ENCODE measurements at places on chromosomes 7 and 10. TPM values are rescaled to one million over a fixed set of nuclear protein-coding genes. Genes with fewer than 3 reads are reported as not detected.

FHIP2A gene
- 22.8 TPM for total RNA-seq

ATOH7 gene
- total RNA-seq = not detected

TMEM178B gene
- 2.1 TPM for total RNA-seq

DNA sequence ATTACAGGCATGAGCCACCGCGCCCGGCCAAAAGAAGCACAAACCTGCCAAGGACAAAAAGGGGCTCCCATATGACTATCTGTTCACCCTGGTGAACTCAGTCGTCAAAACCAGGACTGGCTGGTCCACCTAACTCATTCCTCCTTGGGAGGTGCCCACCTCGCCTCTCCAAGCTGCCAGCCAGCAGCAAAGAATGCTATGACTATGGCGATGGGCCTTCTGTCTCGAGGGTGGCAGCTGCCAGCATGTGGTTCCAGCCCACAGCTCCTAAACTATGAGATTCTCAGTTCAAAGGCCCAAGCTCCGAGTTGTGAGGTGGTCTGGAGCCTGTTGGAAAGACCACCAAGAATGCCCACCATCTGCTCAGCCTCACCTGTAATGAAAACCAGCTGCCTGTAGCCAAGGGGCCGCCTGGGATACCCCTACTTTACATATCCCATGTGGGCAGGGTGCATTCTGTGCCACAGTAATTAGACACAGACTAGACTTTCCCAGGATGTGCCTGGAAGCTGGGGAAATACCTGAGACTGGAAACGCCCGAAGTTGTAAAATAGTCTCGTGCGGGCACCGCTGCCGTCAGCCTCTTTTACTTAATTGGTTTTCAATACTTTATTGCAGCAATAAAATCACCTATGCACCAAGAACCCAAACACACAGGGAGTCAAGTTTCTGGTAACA is 71.1 kb downstream of the ZRANB1 start:
- ATAC-seq = no peak

GRCh38 chr10:78260680-78261079 is 227.0 kb downstream of the RPS24 start:
- no peak for ATAC-seq

GRCh38 chr7:2608921-2609411 is 22.8 kb upstream of the TTYH3 start:
- ATAC-seq = peak; percentile 52

DNA sequence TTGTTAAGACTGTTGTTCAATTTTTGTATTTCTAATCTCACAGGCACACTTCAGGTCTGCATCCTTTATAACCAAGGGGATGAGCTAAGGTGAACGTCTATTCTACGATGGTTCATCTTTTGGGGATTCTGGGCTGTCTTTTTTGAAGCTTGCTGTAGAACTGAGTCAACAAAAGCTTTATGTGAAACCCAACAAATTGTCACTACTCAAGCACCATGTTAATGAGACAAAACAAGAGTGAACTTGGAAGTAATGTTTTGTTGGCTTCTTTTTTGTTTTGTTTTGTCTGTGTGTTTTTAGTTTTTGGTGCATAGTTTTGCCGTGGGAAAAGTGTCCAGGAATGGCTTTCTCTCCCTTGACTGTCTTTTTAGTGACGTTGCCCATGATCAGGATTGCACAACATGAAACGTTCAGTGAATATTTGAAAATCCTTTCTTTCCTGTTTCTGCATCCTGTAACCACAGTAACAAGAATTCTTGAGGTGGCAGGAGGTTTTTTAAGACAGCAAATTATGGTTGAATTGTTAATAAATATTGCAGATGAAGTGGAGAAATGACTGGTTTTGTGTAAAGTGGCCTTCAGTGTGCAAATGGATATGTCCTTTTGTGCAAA is 65.6 kb downstream of the WIPF3 start:
- ATAC-seq = no peak

DNA sequence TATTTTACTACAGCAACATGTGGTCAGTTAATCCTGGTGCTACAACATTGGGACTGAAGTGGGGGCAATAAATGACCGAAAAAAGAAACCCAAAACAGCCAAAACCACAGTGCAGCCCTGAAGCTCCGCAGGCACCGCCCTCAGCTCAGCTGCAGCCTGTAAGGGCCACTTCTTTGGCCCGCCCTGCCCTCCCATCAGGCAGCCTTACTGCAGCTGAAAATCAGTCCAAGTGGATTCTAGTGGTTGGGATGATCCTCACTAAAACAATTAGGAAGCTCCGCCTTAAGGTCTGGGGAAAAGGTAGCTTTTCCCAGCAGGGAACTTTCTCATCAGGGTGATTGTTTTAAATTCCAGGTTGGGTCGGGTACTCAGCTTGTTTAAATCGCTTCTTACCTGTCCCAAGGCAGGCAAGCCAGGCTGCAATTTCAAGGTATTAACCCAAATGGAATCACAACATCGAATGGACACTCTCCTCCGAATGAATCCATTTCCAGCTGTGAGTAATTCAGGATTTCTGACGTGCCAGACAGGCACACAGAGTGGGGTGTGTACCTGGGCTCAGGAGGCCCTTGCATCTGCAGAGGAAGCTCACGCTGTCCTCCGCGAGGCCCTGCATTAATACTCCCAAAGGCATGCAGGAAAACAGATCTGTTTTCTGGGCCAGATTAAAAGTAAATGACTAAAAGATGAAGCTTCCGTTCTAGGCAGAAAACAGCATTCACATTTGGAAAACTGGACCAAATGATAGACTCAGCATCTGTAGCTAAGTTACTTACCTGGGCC is 104.3 kb downstream of the CREB5 start:
- ATAC-seq = no peak

DNA sequence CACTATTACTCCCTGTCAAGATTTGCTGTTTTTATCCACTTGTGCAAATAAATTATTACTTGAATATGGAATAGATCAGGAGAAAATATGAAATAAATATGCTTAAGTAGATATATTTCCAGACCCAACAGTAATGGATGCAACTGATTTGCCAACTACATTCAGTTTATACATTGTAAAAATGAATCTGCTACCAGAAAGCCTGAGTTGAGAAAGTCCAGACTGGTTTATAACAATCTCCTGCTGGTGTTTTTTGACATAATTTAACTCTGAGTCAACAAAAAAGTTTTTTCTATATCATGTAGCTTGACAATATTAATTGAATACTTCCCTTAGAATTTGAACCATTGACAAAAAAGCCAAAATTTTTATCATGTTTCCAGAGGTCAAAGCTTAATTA is 265.8 kb upstream of the SEMA3D start:
- no peak for ATAC-seq

- no peak for ATAC-seq
These were observed 410.5 kb downstream of the PAXIP1 start for GRCh38 chr7:154592388-154592787.

DNA sequence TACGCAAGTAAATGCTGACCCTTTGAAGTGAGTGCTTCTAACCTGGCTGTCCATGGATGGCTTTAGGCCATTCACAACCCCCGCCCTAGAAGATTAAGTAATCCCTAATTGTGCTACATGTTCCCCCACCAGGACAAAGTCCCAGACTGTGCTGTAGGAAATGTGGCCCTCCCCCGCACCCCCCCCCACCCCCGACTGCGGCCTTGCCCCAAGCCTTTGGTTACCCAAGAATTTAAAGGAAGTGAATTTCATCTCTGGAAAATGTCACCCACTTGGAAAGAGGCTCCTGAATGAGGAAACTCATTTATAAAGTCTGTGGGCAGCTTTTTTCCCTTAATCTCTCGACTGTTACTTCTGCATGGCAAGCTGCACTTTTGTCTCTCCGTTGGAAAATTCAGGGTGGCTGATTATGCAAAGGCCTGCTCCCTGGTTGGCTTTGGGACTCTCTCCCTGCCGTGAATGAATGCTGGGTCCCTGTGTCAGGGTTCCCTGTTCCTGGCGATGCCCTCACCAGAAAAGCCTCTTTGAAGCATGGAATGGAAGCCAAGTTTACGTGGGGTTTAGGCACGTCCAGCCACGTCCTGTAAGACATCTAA is 31.4 kb upstream of the AQP1 start:
- no peak for ATAC-seq

- ATAC-seq = no peak
These were observed 297.0 kb downstream of the CCDC3 start for GRCh38 chr10:12704488-12704887.

GRCh38 chr7:134567368-134567767 is 18.5 kb downstream of the AKR1B15 start:
- ATAC-seq = no peak

DNA sequence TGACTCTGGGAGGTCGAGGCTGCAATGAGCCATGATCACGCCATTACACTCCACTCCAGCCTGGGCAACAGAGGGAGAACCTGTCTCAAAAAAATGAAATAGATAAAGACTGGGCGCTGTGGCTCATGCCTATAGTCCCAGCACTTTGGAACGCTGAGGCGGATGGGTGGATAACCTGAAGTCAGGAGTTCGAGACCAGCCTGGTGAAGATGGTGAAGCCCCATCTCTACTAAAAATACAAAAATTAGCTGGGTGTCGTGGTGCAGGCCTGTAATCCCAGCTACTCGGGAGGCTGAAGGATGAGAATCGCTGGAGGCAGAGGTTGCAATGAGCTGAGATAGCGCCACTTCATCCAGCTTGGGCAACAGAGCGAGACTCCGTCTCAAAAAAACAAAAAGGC is 1.1 kb upstream of the DDX21 start:
- no peak for ATAC-seq

GRCh38 chr7:28142650-28143049 is 37.9 kb downstream of the JAZF1 start:
- peak; percentile 46 for ATAC-seq

DNA sequence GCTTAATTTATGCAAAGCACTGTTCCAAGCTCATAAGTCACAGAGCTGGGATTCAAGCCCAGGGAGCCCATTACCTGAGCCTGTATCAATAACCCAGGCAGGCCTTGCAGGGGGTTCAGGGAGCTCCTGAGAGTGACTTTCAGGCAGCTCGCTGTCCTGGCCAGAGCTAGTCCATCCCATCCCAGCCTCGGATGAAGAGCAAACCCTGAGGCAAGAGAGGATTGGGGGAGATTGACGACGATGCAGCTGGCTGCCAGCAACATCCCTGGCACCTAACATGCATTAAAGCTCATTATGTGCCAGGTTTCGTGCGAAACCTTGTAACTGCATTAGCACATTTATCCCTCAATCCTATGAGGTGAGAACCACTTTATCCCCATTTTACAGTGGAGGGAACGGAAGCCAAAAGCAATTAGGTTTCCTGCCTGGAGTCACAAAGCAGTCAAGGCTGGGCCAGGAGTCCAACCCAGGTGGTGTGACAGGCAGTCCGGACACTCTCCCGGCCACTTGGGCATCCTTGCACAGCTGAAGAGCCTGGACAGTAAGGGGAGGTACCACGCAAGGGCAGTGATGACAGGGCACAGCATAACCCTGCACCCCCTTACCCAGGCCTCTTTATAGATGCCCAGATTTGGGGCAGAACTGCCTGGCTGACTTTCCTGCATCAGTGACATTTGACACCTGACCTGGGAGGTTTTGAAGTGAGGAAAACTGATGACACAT is 129.8 kb upstream of the CHST15 start:
- no peak for ATAC-seq

GRCh38 chr10:80477813-80478212 is 23.7 kb downstream of the TSPAN14 start:
- ATAC-seq = peak; percentile 87

DNA sequence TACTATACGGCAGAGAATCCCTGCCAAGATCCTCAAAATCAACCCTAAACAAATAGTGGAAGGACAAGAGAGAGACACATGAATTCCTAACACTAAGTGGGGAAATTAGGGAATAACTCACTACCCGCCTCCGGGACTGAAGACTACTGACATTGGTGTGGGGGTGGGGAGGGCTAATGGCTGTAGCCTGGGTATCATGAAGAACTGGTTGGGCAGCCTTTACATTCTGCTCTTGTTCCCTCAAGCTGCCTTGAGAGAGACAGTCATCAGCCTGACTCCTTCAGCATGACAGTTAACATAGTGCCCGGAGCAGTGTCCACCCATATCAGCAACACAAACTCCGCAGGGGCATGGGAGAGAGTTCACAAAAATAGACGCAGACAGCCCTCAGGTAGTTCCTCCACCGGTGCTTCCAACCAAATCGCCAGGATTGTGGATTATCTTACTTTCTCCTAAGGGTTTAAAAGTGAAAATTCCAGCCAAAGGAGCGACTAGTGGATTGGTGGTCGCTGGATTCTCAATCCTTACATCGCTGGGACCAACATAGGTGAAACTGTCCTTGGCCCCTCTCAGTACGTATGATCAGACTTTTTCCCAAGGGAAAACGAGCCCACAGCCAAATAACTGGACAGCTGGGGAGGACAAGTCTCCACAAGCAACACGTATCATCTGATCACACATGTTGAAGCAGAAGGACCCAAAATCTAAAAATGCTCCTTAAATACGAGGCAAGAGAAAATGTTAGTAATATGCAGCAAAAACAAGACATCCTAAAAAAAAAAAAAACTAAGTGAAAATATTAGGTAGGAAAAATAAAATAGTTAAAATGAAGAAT is 22.6 kb downstream of the TMEM254 start:
- ATAC-seq = no peak

- ATAC-seq = peak; percentile 90
These were observed 15.2 kb downstream of the SND1 start for GRCh38 chr7:127667017-127667670.

GRCh38 chr10:102779680-102780526 is 36.2 kb downstream of the WBP1L start:
- no peak for ATAC-seq

GRCh38 chr7:113209449-113210203 is 91.3 kb upstream of the SMIM30 start:
- ATAC-seq = no peak

Measured in activated T-helper 17 cell treated with anti-CD3 and anti-CD28 coated beads, Interleukin-2, amount 50 U/mL, for 72 hours (primary cell).